ENCODE measurements at places on chromosomes 4 and X.

GRCh38 chr4:181213551-181213950, 1029.7 kb upstream of the TENM3 start:
- no peak for DNase-seq

DNA sequence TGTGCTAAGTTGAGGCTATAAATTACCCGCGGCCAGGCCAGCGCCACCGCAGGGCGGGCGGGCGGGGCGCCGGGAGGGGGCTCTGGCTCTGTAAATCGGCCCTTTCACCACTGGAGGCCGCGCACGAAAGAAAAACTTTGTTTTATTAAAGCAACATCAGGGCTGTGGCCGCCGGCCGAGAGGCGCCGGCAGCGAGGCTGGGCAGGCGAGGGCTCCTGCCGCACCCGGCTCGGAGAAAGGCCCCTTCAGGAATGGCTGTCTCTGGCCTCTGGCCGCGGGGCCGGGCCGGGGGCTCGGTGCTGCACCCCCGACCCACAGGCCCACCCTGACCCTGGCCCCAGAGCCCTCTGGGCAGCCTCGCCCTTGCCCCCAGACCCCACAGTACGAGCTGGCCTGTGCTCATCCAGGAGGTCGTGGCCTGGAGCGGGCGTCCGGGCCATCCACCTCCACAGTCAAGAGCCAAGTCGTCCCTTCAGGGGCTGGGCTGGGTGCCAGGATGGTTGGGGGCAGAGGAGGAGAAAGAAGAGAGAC, 29.5 kb upstream of the FGFR3 start:
- DNase-seq: no peak

GRCh38 chr4:184675018-184675417, 25.5 kb downstream of the PRIMPOL start:
- no peak for DNase-seq

DNA sequence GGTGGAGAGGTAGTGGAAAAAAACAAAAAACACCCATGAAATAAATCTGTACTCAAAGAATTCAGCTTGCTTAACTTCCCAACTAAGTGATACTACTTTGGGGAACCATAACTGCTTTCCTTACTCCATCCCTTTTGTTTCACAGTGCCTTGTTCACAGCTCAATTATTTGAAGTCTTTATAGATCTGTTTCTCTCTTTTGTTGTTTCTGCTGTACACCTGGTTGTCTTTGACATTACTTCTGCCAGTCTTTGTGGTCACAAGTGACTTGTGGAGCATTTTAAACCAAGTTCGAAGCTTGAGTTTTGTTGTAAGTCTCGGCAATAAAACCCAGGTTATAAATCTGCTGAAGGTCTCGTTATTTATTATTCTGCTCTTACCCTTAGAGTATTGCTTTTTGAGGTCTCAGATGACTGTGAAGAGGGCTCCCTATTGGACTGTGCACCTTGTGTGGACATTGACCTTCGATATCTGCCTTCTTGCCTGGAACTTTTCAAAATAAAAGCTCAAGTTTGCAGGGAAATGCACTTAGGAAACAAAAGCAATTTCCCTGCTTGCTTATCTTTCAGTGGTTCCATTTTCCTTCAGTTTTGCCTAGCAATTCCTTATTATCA, 59.8 kb downstream of the ANK2 start:
- DNase-seq: no peak

DNA sequence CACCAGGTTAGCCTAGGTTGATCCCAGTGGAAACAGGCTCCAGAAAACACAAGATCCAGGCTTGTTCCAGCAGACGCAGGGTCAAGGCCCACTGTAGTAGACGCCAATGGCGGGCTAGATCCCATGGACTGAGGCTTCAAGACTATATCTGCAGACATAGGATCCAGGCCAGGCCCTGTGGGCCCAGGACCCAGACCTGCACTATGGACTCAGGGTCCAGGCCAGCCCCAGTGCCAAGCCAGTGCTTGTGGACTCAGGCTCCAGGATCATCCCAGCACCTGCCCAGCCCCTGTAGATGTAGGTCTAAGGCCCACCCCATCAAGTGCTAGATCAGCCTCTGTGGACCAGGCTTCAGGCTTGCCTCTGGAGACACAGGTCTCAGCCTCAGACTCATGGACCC, 300.9 kb downstream of the CHIC1 start:
- no peak for DNase-seq
